Activated CD4-positive, alpha-beta memory T cell treated with anti-CD3 and anti-CD28 coated beads for 36 hours (primary cell): ENCODE measurements at places on chromosomes 1 and 21. TPM values are rescaled to one million over a fixed set of nuclear protein-coding genes. Genes with fewer than 3 reads are reported as not detected.

- DNase-seq: no peak
Measured at GRCh38 chr1:199082778-199083389, 444.0 kb downstream of the PTPRC start.

DNA sequence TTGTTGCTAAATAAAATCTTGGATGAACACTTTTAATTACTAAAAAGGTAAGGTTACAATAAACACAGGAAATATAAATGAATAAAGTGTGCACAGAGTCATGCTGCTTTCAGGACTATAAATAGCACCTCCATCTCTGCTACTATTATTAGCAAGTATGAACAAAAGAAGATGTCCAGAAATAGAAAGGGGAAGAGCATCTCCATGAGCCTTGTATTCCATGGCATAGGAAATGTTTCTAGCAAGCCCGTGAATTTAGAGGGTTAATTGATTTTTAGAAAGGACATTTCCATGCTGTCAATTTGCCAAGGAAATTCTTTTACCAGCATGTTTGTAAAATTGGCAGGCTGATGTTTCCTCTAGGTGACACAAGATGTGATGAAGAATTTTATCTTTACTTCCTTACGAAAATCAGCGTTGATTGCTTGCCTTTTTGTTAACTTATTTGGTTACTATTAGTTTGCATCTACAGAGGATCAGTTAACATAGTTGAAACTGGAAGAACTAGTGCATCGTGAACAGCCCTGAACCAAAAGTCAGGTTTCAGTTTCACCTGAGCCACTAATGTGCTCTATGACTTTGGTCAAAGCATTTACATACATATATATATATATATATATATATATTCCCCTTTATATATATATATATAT lies 45.3 kb downstream of the NR5A2 start:
- DNase-seq: no peak

GRCh38 chr21:45975020-45975666 lies 6.4 kb upstream of the COL6A1 start:
- peak; percentile 12 for DNase-seq

DNA sequence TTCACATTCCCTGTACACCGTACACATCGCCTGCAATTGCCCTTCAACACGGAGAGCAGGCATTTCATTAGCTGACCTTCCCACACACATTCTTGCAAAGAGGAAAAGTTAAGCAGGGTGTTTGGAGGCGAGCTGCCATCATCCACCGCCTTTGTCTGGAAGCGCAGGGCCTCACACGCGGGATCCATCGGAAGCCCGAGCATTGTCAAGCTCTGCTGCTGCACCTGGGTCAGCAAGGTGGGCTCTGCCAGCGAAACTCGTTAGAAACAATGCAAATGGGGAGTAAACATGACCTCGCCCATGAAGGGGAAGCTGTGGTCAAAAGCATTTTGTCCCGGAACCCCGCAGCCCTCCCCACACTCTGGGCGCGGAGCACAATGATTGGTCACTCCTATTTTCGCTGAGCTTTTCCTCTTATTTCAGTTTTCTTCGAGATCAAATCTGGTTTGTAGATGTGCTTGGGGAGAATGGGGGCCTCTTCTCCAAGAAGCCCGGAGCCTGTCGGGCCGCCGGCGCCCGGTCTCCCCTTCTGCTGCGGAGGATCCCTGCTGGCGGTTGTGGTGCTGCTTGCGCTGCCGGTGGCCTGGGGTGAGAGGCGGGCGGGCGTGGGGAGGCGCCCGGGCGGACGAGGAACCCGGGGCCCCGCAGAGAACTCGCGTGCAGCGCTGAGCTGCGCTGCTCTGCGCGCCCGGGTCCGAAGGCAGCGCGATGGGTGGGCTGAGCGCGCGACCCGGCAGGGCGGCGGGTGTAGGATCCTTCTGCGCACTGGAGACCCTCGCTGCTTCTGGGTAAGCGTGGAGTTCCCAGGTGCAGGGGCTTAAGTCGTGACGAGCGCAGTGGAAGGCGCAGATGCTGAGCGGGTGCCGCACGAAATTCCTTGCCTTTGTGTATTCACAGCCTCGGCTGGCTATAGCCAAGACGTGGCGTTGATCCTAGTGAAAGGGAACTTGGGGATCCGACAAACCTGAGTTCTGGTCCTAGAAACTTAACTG lies at the start of gene CR1:
CR1 (plus strand) TSS at position 357 of the 992 bp plus-strand sequence; CDS start at position 468, 111 bp downstream.
- DNase-seq: peak; percentile 25

DNA sequence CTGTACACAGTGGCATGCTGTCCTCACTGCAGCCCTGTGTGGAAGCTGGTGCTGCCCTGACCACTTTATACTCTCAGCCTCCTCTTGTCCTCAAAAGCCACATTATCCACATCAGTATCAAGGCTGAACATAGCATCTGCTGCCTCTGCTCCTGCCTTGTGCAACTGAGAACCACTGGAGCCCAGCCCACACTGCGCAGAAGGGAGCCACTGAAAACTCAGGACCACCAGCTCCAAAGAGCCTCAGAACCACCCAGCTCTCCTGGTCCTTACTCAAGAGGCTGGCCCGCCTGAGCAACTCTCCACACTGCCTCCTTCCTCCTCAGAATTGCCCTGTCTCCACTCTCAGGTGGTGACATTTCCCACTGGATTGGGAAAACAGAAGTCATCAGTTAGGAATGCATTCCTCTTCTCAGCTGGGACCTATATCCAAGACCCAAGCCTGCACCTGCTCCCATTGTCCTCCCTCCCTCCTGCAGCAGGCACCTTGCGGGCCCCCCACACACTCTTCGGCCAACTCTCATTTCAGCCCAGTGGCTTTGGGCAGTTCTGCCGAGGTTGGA lies 7.0 kb upstream of the KISS1 start:
- DNase-seq: no peak

- no peak for DNase-seq
Measured at GRCh38 chr1:178189814-178190213, 95.9 kb downstream of the RASAL2 start.

- no peak for DNase-seq
Measured at GRCh38 chr1:45037456-45037855, 25.4 kb downstream of the UROD start.

Gene ECM1
- 1.5 TPM for total RNA-seq

Gene GCSAML
- not detected for total RNA-seq

Gene ESRRG
- total RNA-seq: not detected

Gene AMY2B
- 4.4 TPM for total RNA-seq

Gene MAP1LC3C
- total RNA-seq: not detected

Gene KPRP
- not detected for total RNA-seq

Gene ZYG11A
- total RNA-seq: 0.27 TPM
